ENCODE measurements at places on chromosomes 4 and X.

DNA sequence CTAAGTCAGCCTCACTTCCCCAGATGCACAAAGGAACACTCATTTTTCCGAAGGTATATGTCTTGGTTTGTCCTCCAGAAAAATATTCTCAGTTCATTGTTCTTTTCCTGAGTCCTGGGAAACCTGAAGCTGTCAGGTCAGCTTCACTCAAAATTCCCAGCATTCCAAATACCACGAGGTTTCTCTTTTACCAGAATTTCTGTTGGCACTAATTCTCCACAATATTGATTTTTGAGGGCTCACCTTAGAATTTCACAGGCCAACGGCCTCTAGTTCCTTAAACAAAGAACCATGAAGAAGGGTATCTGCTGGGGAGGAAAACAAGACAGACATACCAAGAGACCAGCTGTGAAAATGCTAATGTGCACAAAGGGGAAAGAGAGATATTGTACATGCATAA lies 8.0 kb upstream of the MAGEB5 start:
- DNase-seq: no peak

- no peak for DNase-seq
Observed at GRCh38 chrX:57528670-57529255, 63.0 kb upstream of the ZXDB start.

DNA sequence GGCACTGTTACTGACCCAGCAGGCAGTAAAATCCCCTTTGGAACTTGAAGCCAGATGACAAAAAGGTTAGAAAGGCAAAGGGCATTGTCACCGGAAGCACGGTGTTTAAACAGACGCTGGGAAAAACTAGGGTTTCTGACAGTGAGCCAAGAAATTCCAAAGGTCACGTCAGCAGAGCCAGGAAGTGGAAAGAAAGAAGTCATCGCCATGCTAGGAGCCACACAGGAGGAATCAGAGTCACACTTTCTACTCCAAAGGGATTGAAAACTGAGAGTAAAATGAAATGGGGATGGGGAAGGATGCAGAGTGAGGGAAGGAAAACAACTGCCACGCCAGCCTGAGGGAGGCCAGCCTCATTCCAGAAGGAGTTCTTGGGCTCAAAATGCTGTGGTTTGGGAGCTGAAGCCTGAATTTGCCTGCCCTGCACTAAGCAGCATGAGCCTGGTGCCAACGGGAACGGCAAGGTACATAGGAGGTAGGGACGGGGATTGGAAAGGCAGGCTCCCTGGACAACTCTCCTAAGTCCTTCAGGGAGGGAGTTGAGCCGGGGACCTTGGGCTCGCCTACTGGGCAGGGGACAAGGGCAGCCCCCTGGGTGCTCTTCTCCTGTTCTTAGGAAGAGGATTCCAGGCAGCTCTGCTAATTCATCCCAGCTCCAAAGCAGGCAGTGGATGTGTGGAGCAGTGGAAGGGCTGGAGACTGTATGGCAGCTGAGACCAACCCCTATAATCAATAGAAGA lies 66.8 kb downstream of the SOWAHB start:
- peak; percentile 22 for DNase-seq

DNA sequence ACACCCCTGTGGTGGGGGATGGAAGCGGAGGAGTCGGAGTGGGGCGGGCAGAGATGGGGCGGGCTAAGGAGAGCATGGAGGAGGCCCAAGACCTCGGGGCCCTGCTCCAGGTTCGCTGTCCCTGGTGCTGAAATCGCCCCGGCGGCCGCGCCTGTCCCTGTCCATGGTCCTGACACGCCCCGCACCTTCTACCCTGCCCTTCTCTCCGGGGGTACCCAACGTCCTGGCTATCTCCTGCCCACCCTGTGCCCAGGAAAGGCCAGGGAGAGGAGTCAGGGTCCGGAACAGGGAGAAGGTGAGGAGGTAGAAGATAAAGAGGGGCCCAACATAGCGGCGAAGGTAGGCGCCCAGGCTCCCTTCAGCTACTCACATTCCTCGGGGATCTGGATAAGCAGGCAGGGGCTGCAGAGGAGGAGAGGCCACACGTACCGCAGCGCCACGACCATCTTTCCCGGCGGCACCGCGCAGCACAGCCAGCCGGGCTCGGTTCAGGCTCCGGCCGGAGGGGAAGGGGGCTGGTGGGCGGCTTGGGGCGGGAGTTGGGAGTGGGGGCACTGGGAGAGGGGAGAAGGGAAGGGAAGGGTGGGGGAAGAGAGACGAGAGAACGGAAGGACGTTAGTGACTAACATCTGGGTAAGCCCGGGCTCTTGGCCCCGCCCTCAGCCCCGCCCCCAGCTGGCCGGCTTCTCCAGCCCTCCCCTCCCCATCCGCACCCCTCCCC lies 10.4 kb downstream of the L1CAM start:
- DNase-seq: peak; percentile 86

GRCh38 chr4:26723216-26723615 lies 137.4 kb upstream of the STIM2 start:
- DNase-seq: no peak
